Activated CD8-positive, alpha-beta memory T cell treated with anti-CD3 and anti-CD28 coated beads for 24 hours (primary cell): ENCODE measurements at places on chromosomes 4 and X.

GRCh38 chrX:118593407-118593806, 97.8 kb downstream of the DOCK11 start:
- no peak for DNase-seq

DNA sequence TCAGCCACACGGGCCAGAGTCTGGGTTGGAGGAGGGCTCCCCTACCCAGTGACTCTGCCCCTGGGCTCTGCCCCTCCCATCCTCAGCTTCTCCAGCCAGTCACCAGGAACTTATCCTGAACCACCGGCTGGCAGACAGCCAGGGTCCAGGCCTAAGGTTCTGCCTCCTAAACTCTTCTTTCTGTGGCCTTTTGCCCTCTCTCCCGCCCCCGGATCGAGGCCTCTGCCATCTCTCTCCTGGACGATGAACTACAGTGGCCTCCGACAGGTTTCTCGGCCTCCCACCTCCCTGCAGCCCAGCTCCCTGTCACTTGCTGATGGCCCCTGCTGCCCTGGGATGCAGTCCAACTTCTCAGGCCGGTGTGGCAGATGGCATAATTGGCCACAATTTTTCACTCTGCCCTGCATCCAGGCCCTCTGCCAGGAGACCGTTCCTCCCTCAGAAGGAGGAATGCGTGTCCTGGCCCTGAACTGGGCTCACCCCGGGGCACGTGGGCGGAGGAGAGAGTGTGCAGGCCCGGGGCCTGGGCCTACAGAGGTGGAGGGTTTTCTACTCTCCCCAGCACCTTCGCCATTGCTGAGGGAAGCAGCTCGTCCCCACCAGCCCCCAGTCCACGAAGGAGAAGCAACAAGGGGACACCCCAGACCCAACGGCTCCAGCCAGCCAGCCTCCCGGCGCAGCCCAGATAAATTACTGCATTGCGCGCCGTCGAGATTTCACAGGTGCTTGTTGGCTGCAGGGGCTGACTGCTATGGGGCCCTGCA, 81.9 kb upstream of the LRPAP1 start:
- no peak for DNase-seq

DNA sequence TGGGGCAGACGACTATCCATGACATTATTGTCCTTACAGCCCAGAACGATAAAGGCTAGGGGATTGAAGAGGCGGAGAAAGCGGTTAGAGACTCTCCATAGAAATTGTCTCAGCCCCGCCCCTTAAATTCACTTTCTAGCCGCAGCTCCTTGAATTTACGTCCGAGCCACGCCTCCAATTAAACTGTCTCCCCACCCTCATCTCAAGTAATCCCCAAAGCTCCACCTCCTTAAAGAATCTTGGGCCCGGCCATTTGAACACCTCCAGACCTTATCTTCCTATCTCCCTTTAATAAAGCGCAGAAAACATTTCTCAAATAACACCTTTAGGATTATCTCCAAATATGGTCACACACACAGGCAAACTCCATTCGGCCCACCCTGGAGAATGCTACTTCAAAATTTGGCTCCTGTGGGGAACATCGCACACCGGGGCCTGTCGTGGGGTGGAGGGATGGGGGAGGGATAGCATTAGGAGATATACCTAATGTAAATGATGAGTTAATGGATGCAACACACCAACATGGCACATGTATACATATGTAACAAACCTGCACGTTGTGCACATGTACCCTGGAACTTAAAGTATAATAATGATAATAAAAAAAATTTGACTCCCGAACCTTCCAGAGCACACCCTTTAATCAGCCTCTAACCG, 7.2 kb upstream of the MAGIX start:
- DNase-seq: no peak

DNA sequence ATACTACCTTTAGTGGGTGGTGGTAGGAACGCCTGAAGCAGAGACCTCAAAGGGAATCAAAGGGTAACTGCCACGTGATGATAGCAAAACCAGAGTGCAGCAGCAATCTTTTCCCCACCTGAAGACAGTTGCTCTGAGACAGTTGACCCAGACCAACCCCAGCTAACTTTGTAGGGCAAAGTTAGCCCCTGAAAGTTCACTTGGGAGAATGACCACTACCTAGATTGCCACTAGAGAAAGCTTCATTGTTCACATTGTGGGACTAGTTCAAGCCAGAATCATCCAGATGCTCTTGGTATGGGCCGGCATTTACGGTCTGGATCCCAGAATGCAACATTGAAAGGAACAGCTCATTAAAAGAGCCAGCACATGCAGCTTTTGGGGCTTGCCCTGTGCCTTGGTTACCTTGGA, 4.1 kb downstream of the SEPTIN6 start:
- DNase-seq: peak; percentile 74

- DNase-seq: no peak
Observed at GRCh38 chr4:38386654-38387188, 277.3 kb upstream of the KLF3 start.

- no peak for DNase-seq
Observed at GRCh38 chr4:128220286-128221235, 67.1 kb downstream of the PGRMC2 start.

DNA sequence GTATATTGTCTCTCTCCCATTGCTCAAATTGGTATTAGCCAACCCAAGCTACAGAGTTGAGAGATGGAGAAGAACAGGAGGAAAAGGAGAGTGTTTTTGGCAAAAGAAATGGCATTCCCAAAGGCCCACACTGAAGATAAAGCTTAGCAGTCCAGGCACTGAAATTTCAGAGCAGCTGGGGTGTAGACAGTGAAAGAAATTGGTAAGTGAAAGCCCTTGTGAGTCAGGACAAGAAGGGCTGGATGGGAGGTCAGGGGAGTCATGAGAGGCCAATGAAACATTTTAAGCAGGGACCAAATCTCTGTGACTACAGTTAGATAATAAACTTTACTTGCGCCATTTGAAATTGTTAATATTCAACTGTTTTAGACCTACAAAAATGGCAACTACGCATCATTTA, 177.7 kb downstream of the ADAMTS3 start:
- DNase-seq: no peak

DNA sequence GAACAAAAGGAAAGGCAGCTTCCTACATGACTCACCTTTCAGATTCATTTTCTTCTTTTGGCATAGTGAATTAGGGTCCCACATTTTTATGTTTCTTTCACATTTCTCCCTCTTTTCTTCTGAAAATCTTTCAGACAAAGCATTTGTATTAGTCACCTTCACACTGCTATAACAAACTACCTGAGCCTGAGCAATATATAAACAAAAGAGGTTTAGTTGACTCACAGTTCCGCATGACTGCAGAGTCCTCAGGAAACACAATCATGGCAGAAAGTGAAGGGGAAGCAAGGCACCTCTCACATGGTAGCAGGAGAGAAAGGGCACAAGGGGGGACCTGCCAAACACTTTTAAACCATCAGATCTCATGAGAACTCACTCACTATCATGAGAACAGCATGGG, 36.9 kb downstream of the MAGEA9 start:
- no peak for DNase-seq

DNA sequence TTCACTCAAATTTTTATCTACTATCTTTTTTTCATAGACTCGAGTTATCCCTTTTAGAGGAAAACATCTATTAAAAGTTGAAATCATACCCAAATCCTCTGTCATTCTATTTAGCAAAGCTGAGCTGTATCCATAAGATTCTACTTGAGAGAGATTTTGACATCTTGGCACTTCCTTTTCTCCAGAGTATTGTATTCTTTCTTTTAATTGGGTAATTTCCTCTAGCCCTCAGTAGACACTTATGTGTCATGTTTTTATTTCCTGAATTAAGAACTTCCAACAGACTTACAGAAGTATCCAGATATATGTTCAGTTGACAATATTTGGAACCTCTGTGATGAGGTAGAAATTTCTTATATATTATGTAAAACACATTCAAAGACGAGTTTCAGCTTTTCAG, 201.6 kb upstream of the NR3C2 start:
- DNase-seq: no peak

DNA sequence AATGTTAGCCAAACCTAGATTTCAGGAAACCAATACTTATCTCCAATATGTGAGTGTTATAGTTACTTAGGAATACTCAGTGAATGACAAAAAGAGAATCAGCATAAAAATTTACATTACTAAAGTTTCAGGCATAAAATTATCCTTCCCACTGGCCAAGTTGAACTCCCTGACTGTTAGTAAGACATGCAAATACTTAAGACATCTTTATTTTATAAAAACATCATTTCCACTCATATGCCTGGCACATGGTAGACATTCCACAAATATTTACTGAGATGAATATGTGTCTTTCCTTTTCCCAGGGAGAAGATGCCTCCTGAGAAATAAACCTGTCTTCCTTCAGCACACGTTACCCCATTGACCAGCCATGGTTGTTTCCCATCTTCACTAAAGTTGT, 7.3 kb downstream of the VEGFD start:
- no peak for DNase-seq

- peak; percentile 64 for DNase-seq
Observed at GRCh38 chr4:122826553-122827257, at the start of gene FGF2. Gene FGF2, plus strand, starts transcription at chr4:122826831. Its CDS starts 344 bp downstream, at chr4:122827175.

DNA sequence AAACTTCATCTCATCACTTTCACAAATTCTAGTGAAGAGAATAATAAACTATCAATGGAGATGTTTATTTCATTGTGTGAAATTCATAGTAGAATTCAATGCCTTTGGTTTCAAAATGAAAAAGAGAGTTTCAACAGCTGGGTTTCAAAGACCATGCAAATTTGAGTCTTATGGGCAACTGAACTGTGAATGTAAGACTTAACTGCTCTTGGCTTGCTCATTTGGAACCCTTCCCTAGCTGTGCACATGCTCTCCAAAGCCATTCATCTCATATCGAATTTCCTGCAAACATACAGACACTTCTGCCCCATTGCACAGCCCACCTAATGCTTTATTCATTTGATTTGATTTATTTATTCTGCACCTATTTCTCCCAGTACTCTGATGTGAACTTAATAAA, 154.5 kb downstream of the GRXCR1 start:
- DNase-seq: no peak

DNA sequence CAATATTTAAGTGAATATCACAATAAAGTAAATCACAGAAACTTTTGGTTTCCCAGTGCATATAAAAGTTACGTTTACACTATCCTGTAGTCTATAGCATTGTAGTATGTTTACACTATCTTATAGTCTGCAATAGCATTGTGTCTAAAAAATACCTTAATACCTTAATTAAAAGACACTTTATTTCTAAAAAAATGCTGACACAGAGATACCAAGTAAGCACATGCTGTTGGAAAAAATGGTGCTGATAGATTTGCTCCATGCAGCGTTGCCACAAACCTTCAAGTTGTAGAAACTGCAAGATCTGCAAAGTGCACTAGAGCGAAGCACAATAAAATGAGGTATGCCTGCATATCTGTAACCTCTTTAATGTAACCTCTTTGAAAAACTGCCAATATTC, 847.3 kb downstream of the GLUD2 start:
- DNase-seq: no peak

GRCh38 chr4:156946516-156947424, 24.8 kb downstream of the PDGFC start:
- no peak for DNase-seq

- DNase-seq: no peak
Observed at GRCh38 chrX:9635368-9635767, 130.3 kb downstream of the GPR143 start.

GRCh38 chr4:52592287-52592686, 66.8 kb downstream of the USP46 start:
- DNase-seq: no peak

GRCh38 chr4:113718252-113718651, 43.3 kb downstream of the CAMK2D start:
- DNase-seq: no peak

DNA sequence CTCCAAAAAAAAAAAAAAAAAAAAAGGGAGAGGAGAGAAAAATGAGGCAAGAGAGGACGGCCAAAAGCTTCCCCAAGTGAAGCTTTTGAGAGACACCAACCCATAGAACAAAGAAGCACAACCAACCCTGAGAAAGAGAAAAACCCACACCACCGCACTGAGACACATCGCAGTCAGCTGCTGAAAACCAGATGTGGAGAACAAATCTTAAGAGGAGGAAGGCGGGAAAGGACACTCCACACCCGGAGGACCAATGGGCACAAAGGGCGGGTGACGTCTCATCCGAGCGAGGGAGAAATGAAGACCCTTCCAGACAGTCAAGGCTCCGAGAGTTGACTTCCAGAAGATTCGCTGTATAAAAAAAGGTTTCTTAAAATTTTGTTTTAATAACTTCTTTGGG, 112.1 kb downstream of the AFAP1 start:
- DNase-seq: no peak

DNA sequence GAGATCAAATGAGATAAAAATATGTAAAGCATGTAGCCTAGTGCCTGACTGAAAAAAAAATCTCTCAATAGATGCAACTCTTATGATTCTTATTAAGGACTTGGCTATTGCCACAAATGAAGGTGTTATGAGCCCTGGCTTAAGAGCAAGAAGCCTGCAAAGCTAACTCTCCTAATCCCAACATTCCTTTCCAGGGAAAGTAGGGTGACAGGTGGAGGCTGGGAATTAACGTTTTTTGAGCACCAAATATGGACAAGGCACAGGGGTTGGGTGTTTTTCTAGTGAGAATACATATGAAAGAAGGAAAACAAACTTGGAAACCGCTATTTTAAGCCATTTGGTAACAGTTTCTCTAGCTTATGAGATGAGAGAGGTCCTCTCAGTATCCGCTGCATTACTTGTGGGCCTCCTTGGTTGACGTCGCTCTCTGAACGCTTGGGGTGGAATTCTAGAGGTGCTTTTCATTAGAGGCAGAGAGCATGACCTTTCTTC, 2.4 kb downstream of the RHOH start:
- no peak for DNase-seq

DNA sequence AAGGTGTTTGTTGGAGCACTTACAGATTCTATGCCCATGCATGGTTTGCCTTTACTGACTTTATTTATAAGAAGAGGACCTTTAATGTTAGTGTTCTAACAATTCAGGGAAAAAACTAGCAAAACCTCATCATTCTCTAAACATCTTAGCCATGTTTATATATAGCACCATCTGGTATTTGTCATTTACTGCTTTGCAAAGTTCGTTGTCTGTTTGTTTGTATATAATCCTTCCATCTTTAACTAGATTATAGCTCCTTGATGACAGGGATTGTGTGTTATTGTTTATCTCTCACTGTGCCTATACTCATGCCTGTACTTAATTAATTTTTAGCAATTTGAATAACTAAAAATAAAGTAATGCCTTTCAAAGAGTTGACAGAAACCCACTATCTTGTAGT, 170.6 kb upstream of the PACRGL start:
- no peak for DNase-seq

GRCh38 chr4:48290146-48290772, 20.6 kb upstream of the TEC start:
- DNase-seq: no peak

GRCh38 chr4:13302876-13303275, 181.3 kb downstream of the RAB28 start:
- DNase-seq: no peak

GRCh38 chr4:52057196-52057595, 6.1 kb downstream of the SPATA18 start:
- DNase-seq: no peak

GRCh38 chr4:82419451-82419850, 10.8 kb downstream of the HNRNPDL start:
- no peak for DNase-seq
